Esophagus mucosa (tissue), 1 donor: ENCODE measurements at places on chromosomes 2 and 18. TPM values are rescaled to one million over a fixed set of nuclear protein-coding genes. Genes with fewer than 3 reads are reported as not detected.
A peak's percentile ranks its signal among the peaks of the same experiment; 100 is the strongest.

Gene COLEC12
- total RNA-seq: 0.68 TPM

Gene CERS6
- total RNA-seq: 14.8 TPM

Gene AMER3
- not detected for total RNA-seq

Gene UNC80
- total RNA-seq: 0.04 TPM

DNA sequence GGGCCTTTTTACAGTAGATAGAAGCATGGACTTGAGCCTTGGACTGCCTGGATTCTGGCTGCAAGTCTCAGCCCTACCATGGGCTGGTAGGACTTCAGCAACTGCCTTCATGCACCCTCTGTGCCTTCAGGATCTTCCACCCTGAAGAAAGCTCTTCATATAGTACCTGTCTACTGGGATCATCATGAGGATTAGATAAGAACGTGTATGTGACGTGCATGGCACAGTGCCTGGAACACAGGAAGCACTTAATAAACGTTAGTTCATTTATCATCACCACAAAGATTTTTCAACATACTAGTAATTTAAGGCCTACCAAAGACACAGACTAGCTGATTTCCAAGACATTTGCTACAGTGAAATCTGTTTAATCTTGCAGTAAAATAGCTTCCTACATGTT lies 53.2 kb upstream of the ITM2C start:
- ATAC-seq: no peak

GRCh38 chr2:109244304-109244582 lies 115.2 kb downstream of the SH3RF3 start:
- ATAC-seq: no peak

- ATAC-seq: peak; percentile 89
These were observed 108.0 kb downstream of the TWIST2 start for GRCh38 chr2:238955648-238956531.

DNA sequence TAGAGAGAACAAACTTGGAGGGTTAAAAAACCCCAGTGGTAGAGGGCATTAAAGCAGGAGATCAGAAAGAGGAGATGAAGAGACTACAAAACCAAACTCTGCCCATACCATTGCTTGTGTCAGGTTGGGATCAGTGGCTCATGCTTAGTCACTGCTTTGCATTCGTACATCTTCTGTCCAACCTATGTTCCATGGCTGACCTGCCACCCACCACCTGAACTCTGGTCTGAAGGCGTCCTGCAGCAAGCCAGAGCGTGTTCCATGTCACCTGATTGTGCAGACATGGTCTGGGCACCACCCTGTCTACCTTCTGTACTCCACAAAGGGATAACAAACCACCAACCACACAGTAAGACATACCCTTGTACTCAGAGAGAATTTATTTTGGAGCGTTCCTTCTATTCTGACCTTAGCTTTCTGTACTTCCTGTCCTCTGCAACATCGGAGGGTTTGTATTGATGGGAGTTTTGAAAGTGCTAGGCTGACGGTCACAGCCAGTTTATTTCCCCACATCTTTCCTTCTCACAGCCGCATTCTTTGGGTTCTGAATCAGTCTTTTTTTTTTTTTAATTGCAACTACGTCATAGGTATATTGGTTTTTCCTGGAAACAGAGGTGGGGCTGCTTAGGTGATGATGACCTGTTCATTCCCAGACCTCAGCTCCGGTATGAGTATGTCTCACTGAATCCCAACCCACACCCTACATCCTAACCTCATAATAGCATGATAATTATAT lies 88.3 kb downstream of the SOWAHC start:
- ATAC-seq: peak; percentile 87

GRCh38 chr2:67570611-67571010 lies 173.5 kb downstream of the ETAA1 start:
- ATAC-seq: no peak

DNA sequence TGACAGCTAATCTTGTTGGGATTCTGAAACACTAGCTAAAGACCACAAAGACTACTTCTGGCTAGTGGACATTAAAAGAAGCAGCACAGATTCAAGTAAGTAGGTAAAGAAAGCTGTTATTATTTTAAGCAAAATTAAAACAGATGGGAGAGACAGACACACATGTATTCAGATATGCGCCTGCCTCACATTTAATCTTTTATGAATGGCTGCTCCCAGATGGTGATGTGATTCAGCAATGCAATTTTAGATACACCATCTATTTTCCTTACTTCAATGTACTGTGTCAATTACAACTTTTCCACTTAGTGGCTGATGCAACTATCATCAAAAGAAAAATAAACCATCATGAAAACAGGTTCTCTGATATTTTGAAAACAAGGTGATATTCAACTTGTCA lies 133.0 kb upstream of the PGAP1 start:
- no peak for ATAC-seq

DNA sequence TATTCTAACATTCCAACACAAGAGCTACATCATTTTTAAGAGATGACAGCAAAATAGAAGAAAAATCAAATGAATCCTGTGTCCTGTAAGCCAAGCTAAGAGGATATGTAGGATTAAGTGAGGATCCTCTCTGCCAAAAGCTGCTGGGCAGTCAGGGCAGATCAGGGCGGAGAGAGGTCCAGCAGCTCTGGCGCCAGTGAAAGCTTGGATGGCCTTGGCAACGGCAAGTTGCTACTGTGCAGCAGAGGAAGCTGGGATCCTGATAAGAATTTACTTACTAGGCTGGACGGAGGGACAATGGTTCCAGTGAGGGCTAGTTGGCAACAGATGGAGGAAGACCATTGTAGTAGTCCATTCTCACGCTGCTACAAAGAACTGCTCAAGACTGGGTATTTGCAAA lies 391.5 kb downstream of the XIRP2 start:
- no peak for ATAC-seq

- ATAC-seq: no peak
These were observed 2.7 kb downstream of the CDCA7 start for GRCh38 chr2:173357346-173357745.

GRCh38 chr2:241821460-241822263 lies 12.7 kb downstream of the NEU4 start:
- ATAC-seq: no peak

- no peak for ATAC-seq
These were observed 94.3 kb downstream of the CLIP4 start for GRCh38 chr2:29209551-29209950.

DNA sequence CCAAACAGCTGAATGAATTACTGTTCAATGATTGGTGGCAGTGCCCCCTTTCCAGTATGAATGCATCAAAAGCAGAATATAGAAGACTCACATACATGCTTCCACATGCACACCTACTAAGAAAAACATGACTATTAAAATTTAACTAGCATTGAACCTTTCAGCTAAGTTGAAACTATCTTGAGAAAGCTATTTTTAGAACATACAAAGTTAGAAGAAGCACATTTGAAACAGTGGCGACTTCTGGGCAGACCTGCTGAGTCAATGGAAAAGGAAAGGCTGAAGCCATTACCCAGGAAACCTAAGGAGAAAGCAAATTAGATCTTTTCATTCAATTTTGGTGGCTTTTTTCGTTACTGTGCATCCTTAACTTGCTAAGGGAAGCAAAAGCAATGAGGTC lies 55.9 kb downstream of the PLA2R1 start:
- ATAC-seq: no peak

DNA sequence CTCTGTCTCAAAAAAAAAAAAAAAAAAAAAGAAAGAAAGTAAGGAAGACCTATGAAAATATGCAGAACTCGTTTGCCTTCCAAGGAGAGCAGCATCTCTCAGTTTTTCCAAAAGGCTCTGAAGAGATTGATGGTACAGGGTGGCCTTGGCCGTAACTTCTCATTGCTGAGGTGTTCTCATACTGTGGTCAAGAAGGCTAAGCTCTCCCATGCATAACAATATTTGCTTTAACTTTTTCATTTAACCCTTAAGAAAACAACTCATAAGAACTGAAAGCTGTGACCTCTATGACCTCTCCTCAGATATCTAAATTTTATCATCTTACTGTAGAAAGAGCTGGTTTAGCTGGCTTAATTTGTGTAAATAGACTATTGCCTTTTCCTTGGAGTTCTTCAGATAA lies 37.1 kb upstream of the GATA6 start:
- no peak for ATAC-seq

- no peak for ATAC-seq
These were observed 460.9 kb downstream of the RIT2 start for GRCh38 chr18:42654556-42654955.

DNA sequence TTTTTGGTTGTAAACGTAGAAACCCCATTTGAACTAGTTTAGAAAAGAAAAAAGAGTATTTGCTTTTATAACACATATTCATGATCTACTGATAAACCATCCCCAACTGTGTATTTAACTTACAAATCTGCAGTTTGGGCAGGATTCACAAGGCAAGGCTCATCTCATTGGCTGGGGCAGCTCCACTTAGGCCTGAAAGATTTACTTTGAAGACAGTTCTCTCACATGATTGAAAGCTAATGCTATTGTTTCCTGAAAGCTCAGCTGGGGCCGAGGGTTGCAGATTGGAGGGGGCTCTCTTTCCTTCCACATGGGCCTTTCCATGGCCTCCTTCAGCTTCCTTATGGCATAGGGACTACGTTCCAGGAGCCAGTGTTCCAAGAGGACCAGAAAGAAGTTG lies 47.4 kb downstream of the ARHGAP15 start:
- ATAC-seq: no peak

DNA sequence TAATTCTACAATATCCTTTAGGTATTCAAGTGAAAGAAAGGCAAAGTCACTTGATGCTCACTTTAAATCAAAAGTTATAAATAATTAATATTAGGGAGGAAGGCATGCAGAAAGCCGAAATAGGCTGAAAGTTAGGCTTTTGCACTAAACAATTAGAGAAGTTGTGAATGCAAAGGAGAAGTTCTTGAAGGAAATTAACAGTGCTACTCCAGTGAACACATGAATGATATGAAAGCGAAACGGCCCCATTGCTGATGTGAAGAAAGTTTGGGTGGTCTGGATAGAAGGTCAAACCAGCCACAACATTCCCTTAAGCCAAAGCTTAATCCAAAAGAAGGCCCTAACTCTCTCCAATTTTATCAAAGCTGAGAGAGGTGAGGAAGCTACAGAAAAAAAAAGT lies 103.1 kb upstream of the CXCR4 start:
- ATAC-seq: no peak

- ATAC-seq: peak; percentile 99
These were observed 1123.3 kb upstream of the ACVR2A start for GRCh38 chr2:146721486-146721885.

DNA sequence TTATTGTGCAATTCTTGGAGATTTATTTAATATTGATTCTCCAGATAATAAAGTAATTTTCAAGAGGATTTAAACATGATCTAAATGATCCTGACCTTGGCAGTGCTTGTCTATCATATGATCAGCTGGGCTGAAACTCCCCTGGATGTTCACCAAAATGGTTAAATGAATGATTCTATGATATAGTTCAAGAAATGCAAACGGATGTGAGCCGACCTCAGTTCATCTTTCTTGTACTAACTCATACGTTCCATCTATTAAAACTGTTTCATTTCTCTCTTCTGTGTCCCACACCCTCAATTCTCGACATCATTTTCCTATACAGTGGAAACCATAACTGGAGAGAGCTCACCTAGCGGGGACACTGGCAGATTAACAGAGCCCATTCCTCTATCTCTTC lies 281.7 kb upstream of the CCDC68 start:
- no peak for ATAC-seq

DNA sequence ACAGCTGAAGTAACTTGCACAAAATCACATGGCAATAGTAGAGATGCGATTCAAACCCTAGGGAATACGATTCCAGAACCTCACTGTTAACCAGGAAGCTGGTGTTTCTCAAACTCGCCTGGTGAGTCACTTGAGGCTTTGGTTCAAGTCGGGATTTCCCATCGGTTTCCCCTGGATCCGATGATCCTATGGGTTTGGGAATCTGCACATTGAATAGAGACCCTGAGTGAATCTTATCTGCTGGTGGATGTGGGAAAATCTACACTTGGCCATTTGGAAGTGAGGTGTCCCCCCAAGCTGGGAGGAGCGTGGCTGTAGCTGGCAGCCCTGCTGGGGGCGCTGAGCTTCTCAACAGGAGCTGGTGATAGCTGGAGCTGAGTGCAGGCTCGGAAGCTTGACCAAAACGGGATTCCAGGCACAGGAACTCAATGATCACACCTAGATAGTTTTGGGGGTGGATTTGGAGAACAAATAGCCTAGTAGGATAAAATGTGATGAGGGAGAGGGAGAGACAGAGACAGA lies 135.4 kb downstream of the PRKCE start:
- ATAC-seq: no peak

- ATAC-seq: no peak
These were observed 808.2 kb downstream of the SUCLG1 start for GRCh38 chr2:83650898-83651297.

- no peak for ATAC-seq
These were observed 17.3 kb downstream of the PIK3C3 start for GRCh38 chr18:41972067-41972925.

- no peak for ATAC-seq
These were observed 112.8 kb upstream of the SCN1A start for GRCh38 chr2:166240387-166241313.
